ENCODE measurements at places on chromosomes 3 and 15.

GRCh38 chr3:44329946-44330345 lies 8.6 kb upstream of the TCAIM start:
- peaks cover 29% of the 10 kb centered on the region for H3K27me3 ChIP-seq
- H3K4me3 ChIP-seq: no peak overlapping the region
- H3K36me3 ChIP-seq: no peaks in the 10 kb centered on the region
- no peaks in the 10 kb centered on the region for H3K4me1 ChIP-seq

GRCh38 chr15:96328877-96329195 lies 1.7 kb upstream of the NR2F2 start:
- H3K27ac ChIP-seq: no peak overlapping the region
- DNase-seq: no peak
- peaks cover 5% of the 10 kb centered on the region for H3K36me3 ChIP-seq
- peaks cover 9% of the 10 kb centered on the region for H3K4me1 ChIP-seq
- H3K4me3 ChIP-seq: no peak overlapping the region
- H3K27me3 ChIP-seq: peaks cover 88% of the 10 kb centered on the region

GRCh38 chr3:72462595-72463011 lies 385.6 kb downstream of the SHQ1 start:
- no peak overlapping the region for H3K27ac ChIP-seq
- no peaks in the 10 kb centered on the region for H3K36me3 ChIP-seq
- no peaks in the 10 kb centered on the region for H3K27me3 ChIP-seq
- H3K4me3 ChIP-seq: no peak overlapping the region
- DNase-seq: no peak
- peaks cover 2% of the 10 kb centered on the region for H3K4me1 ChIP-seq

DNA sequence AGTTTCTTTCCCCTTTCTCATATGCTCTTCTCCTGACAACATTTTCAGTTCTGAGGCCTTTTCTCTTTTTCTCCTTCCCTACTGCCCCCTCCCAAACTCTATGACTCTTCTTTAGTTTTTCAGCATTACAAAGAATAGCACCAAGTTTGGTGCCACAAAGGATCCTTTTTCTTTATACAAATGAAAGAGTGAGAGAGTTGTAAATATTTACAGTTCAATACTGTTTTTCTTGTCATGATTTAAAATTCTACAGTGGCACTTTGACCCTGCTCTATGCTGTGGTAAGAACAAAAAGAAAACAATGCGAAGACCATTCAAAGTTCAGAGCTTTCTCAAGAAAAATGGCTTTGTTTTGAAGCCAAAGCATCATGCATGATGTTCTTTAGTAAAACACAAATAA lies 667.9 kb upstream of the SGO1 start:
- H3K4me1 ChIP-seq: no peaks in the 10 kb centered on the region
- H3K36me3 ChIP-seq: no peaks in the 10 kb centered on the region
- no peaks in the 10 kb centered on the region for H3K27me3 ChIP-seq
- no peak overlapping the region for H3K27ac ChIP-seq
- H3K4me3 ChIP-seq: no peak overlapping the region

- DNase-seq: no peak
- peaks cover 14% of the 10 kb centered on the region for H3K36me3 ChIP-seq
- H3K27me3 ChIP-seq: no peaks in the 10 kb centered on the region
- peaks cover 29% of the 10 kb centered on the region for H3K4me1 ChIP-seq
- H3K27ac ChIP-seq: no peak overlapping the region
- H3K4me3 ChIP-seq: no peak overlapping the region
Observed at GRCh38 chr3:177536873-177537272, 339.6 kb upstream of the TBL1XR1 start.

DNA sequence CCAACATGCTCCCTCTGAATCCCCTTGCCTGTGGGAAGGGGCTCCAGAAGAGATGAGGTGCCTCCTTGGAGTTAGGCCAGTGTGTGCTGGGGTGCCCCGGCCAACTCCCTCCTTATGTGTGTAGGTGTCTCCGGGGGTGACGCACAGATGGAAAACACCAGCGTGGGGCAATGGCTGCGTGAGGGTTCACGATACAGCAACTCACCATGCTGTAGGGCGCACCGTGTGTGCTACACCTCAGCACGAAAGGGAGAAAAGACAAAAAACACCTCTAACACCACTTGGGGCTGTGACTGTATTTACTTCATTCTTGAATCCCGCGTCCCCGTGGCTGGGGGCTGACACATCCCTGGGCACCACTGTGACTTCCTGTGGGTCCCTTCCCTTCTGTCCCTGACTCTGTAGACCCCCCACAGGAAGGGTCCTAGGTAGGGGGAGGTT lies 1.6 kb upstream of the CALML4 start:
- H3K4me3 ChIP-seq: no peak overlapping the region
- H3K36me3 ChIP-seq: peaks cover 1% of the 10 kb centered on the region
- no peak overlapping the region for H3K27ac ChIP-seq
- H3K27me3 ChIP-seq: no peaks in the 10 kb centered on the region

DNA sequence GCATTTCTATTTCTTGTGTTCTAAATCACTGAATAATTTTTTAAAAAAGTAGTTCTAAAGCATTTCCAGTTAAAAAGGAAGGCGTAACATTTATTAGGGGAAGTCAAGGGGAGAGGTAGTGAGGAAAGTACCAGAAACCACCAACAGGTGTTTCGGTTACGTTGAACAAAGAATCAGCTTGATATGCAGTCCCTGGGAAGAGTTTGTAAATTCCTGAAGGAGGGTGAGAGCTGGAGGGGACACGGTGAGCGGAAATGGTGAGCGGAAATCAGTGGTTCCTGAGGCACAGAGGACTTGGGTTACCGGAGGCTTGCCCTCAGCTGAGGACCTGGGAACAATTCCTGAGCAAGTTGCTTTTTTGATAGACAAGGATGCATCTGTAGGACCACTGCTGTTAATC lies 17.8 kb downstream of the MAP2K1 start:
- H3K4me1 ChIP-seq: peaks cover 71% of the 10 kb centered on the region
- no peak overlapping the region for H3K27ac ChIP-seq
- H3K27me3 ChIP-seq: no peaks in the 10 kb centered on the region
- no peak for DNase-seq
